AG08395 (cell line): ENCODE measurements at places on chromosomes 2 and 18.
A peak's percentile ranks its signal among the peaks of the same experiment; 100 is the strongest.

- DNase-seq, result no peak
These were observed 77.8 kb downstream of the NCAPH start for GRCh38 chr2:96413323-96413722.

DNA sequence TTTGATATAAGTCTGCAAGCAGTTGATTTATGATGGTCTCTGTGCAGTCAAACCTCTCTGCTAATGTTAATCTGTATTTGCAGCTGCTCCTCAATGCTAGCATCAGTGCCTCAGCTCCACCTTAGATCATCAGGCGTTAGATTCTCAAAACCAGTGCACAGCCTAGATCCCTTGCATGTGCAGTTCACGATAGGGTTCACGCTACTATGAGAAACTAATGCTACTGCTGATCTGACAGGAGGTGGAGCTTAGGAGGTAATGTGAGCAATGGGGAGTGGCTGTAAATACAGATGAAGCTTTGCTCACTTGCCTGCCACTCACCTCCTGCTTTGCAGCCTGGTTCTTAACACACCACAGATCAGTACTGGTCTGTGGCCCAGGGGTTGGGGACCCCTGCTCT lies 18.4 kb downstream of the RBKS start:
- no peak for DNase-seq

DNA sequence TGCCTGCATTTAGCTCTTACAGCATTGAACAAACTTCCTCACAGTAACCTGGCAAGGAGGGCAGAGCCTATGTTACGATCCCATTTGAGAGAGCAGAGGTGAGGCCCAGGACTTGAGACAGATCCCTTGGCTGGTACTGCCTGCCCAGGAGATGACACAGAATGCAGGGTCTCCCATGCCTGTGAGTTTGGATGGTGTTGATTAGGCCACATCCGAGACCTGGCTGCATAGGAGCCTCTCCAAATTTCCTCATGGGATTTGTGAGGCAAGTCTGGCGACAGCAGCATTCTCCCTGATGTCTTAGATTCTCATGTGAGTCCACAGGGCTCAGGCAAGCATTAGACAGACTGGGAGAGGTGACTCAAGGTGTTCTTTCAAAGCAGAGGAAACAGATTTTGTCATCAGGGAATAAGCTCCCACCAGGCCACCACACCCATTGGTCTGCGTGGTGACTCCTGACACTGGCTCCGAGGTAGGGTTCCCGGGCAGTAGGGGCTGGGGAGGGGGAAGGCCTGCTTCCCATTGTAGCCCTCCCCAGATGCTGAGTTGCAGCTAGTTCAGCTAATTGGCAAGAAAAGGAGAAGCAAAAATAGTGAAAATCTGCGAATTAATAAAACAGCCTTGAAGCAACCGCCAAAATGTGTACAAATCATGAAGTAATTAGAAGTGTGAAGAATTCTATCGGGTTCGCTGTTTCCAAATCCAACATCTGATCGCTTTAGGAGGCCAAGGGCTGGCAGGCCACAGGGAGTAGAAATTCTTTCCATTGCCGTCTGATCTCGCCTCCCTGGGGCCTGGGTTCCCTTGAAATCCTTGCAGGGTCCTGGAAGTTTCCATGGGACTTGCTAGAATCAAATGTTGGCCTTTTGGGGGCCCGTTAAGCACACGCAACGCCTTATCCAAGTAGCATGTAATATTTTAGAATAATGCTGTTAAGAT lies 68.0 kb downstream of the MAPK4 start:
- DNase-seq, result no peak

- no peak for DNase-seq
These were observed 20.4 kb upstream of the IMPA2 start for GRCh38 chr18:11960743-11961380.

DNA sequence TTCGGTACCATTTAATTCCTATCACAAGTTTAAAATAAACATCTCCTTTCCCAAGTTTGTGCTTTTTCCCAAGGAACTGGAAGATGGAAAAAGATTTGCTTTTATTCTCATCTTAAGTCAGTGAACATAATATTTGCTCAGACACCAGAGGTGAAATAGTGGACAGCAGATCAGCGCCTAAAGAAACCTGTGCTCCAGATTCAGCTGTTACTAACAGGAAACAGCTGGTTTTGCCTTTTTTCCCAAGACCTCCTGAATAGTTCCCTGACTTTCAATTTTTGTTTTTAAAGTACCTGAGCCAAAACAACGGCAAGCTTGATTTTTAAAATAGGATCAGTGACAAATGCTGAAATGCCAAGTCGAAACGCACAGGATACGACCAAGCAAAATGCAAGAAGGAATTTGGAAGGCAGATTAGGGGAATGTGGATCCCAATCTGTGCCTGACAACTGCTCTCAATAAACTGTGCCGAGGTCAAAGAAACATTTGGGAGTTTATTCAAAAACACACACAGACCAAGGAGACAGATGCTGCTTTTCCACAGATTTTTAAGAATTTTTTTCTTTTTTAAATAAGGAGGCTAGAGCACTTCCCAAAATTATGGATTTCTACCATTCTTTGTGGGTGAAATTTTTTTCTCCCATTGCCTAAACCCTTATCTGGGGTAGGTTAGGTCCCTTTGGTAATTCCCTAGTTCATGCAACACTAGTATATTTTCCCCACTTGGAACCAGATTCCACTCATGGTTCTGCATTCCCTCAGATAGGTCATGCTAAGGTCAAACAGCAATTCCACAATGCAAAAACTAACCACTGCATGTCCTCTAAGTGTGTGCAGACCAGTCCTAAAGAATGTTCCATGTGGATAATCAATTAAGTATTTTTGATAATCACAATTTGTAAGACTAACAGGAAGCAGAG lies 121.5 kb upstream of the PDE1A start:
- no peak for DNase-seq

DNA sequence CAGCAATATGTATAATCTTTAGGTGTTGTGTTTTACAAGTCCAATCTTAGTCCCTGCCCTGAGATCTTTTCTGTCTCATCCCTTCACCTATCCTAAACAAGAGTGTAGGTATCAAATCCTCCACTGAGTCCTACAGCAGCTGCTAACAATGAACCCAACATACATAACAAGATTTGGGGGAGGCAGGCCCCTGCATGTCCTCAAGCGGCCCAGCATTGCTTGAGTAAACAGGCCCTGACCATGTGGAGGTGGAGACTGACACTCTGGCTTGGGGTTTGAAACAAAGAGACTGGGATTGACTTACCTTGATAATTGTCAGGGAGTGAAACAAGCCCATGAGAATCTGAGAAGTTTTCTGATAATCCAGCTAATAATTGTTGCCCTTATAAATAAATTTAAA lies 213.4 kb downstream of the STK39 start:
- DNase-seq, result no peak

- DNase-seq, result no peak
These were observed 41.2 kb upstream of the RAB27B start for GRCh38 chr18:54787121-54787520.

- DNase-seq, result no peak
These were observed 317.4 kb upstream of the SOX11 start for GRCh38 chr2:5374762-5375161.

DNA sequence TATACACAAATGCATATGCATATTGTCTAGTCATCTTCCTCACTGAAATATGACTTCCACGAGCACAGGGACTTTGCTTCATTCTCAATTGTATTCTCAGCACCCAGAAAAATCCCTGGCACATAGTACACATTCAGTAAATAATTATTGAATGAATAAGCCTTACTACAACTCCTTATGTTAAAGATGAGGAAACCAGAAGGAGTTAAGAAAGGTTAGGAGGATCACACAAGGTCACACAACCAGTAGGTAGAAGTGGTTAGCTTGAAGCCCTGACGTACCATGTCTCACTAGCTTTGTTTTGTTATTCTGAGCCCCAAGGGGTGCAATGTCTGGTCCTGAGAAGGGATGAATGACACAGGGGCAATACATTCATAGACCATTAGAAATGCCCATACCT lies 220.9 kb upstream of the PID1 start:
- no peak for DNase-seq

DNA sequence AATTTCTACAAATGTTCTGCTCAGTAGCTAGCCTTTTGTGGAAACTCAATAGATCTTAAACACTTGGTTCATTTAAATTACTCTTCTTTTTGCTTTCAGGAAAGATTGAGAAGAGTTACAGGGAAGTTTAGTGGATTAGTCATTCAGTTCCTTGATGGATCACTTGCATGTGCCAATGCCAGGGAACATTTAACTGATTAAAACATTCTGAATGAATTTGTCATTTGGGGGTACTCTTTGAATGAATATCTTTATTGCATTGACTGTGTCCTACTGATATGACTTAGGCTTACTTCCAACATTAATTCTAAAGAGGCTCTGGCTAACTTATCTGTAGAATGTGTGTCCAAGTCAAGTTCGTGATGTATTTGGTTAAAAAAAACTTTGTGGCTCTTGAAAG lies 199.8 kb downstream of the PLCL1 start:
- peak; percentile 20 for DNase-seq

DNA sequence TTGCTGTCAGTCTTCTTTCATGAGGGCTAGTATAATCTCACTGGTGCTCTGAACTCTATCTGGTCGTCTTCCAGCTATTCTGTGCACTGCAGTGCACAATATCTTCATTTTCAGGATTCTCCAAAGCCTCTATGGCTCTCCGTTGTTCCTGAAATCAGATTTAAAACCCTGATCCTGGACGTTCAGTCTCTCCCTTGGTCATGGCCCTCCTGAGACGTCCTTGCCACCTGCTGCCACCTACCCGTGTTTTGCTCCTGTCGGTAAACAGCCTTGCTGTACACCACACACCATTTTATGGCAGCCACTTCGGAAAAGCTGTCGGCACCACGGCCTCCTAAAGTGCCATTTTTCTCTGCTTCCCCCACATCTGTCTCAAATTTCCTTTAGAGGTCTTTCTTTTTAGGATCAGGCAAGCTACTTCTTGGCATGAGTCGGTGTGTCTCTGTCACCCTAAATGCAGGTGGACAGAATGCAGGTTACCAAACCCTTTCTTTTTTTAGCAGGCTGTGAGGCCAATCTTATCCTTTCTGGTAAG lies 170.0 kb downstream of the HRH4 start:
- no peak for DNase-seq

- no peak for DNase-seq
These were observed 117.8 kb upstream of the NCK2 start for GRCh38 chr2:105626966-105627340.

GRCh38 chr2:148483665-148484064 lies 160.9 kb upstream of the EPC2 start:
- DNase-seq, result no peak

GRCh38 chr2:15275346-15275745 lies 285.8 kb downstream of the NBAS start:
- DNase-seq, result no peak

DNA sequence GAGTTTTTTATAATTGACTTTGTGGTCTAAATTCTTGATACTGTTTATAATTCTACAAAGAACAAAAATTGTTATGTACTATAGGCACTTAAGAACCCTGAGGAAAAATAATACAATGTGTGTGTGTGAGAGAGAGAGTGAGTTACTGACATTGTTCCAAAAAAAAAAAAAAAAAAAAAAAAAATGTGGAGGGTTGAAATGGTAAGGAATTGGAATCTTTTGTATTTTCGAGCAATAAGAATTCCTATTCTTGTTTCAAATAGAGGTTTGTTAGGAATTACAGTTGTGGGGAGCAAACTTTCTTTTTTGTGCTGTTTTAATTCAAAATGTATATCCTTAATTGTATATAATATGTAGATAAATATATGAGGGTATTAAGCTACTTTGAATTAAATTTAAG lies 45.7 kb downstream of the VAPA start:
- DNase-seq, result no peak

GRCh38 chr18:47151439-47151838 lies 1.1 kb upstream of the HDHD2 start:
- no peak for DNase-seq
